ENCODE measurements at places on chromosomes 3 and 15. TPM values are rescaled to one million over a fixed set of nuclear protein-coding genes. Genes with fewer than 3 reads are reported as not detected.

DNA sequence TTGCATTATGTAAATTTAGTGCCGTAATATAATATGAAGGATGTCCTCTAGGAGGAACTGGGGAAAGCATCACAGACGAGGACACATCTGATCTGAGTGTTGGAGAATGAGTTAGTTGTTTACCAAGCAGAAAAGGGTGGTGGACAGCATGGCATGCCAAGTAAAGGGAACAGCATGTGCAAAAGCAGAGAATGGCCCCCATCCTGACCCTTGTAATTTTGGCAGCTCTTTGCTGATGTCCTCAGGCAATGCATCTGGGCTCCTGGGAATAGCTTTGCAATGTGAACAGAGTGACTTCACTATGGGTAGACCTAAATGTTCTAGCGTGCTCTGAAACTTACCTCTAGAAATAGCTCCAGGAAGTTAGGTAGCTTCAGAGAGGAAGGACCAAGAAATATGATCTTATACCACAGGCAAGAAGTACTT is 263.3 kb downstream of the LPP start:
- DNase-seq = no peak

Gene RAB6B
- 0.25 TPM for polyA plus RNA-seq

GRCh38 chr3:28847736-28848135 is 433.1 kb upstream of the RBMS3 start:
- DNase-seq = no peak

Gene TIGIT
- 1.7 TPM for polyA plus RNA-seq

Gene FILIP1L
- polyA plus RNA-seq = 0.29 TPM

DNA sequence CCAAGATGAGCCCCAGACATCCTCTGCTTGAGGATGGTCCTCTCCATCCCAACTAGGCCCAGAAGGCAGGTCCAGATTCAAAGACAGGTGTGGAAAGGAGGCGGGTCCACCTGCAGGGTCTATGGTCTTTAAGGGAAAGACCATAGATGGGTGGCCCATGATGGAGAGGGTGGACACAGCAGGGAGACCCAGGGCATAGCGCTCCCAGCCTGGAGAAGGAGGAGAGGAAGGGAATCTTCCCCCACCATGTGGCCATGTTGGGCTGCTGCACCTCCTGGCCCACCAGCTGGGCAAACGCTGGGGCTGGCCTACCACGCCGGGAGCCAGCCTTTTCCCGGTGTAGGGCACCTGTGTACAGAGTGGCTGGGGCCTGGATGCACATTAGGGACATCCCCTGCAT is 265.2 kb upstream of the TLE3 start:
- DNase-seq = no peak

- no peak for DNase-seq
These were observed 457.3 kb upstream of the KCNMB2 start for GRCh38 chr3:178078953-178079352.

DNA sequence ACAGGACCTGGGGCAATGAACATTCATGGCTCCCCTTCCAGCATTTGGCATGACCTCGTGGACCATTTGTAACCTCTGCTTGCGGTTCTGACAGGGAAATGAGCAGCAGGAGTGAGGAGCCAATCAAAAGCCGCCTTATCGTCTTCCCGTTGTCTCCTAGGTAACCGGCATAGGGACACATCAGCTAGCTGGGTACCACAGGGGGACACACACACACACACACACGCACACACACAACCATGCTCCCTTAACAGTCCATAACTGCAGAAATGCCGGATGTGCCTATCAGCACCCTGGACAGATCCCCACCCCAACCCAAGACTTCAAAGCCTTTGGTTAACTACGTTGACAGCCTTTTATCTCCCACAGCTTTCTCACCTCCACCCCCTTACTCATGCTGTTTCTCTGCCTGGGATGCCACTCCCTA is 53.4 kb upstream of the CCDC174 start:
- peak; percentile 27 for DNase-seq

DNA sequence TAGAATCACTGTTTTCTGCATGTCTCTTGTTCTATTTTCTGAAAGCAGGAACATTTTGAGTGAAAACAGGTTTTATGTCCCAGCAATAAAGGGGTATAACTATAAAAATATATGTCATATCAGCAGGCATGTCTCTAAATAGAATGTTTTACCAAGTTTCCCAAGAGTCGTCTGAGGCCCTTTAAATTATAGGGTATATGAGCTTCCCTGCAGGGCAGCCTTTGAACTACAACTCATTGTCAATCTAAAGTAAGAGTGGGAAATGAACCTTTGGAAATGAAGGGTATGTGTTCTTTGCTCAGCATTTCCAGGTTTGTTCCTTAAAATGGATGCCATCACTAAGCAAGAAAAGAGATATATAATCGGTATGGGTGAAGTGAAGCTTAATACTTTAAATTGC is 138.6 kb downstream of the LSAMP start:
- DNase-seq = no peak

Gene ACSBG1
- polyA plus RNA-seq = 0.05 TPM

DNA sequence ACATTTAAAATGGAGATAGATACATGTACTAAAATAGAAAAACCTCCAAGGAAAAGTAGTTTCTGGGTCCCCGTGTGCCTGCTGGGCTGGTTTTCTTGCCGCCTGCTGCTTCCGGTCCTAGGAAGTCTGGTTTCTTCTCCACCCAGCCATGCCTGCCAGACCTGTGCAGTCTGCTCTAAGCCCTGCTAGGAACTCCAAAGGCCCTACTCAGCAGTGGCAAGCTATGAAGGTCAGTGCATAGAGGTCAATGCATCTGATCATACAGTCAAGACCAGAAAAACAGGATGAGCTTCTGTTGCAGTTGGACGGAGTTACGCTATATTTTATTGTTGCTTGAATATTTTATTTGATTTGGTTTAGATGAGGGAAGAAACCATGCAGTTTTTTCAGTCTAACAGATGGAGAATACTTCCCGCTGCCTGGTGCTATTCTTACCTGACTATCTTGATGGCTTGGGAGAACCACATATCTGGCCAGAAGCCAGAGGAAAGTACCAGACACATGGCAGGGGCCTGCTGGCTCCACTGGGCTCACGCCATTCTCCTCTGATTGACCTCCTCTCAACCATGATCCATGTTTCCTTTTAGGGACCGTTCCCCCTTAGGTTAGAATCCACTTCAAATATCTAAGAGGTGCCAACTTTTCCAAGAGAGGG is 226.8 kb upstream of the ST8SIA2 start:
- no peak for DNase-seq

DNA sequence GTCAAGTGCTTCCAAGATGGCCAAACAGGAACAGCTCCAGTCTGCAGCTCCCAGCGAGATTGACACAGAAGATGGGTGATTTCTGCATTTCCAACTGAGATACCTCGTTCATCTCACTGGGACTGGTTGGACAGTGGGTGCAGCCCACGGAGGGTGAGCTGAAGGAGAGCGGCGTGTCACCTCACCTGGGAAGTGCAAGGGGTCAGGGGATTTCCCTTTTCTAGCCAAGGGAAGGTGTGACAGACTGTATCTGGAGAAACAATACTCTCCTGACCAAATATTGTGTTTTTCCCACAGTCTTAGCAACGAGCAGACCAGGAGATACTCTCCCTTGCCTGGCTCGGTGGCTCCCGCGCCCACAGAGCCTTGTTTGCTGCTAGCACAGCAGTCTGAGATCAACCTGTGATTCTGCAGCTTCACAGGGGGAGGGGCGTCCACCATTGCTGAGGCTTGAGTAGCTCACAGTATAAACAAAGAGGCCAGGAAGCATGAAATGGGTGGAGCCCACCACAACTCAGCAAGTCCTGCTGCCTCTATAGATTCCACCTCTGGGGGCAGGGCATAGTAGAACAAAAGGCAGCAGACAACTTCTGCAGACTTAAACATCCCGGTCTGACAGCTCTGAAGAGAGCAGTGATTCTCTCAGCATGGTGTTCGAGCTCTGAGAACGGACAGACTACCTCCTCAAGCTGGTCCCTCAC is 293.5 kb upstream of the SUCLG2 start:
- peak; percentile 87 for DNase-seq

GRCh38 chr3:128548426-128549282 is 55.7 kb upstream of the GATA2 start:
- no peak for DNase-seq

- DNase-seq = no peak
These were observed 224.3 kb downstream of the CDIN1 start for GRCh38 chr15:36803773-36804172.

DNA sequence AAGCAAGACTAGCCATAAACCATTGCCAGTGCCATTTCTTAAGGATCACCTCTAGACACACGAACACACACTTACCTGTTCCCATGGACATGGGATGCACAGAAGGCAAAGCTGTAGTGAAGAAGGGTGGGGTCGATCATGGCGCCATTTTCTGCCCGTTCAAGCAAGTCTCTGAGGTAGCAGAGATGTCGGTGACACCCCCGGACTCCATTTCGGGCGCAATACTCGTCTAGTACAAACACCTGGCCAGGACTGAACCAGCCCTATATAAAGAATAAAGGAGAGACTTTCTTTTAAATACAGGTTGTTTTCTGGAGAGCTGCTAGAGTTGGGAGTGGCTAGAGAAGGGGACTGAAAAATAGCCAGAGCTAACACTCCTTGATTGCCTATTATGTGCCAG is 159.4 kb upstream of the FEZF2 start:
- DNase-seq = no peak

Gene FANCD2OS
- not detected for polyA plus RNA-seq

DNA sequence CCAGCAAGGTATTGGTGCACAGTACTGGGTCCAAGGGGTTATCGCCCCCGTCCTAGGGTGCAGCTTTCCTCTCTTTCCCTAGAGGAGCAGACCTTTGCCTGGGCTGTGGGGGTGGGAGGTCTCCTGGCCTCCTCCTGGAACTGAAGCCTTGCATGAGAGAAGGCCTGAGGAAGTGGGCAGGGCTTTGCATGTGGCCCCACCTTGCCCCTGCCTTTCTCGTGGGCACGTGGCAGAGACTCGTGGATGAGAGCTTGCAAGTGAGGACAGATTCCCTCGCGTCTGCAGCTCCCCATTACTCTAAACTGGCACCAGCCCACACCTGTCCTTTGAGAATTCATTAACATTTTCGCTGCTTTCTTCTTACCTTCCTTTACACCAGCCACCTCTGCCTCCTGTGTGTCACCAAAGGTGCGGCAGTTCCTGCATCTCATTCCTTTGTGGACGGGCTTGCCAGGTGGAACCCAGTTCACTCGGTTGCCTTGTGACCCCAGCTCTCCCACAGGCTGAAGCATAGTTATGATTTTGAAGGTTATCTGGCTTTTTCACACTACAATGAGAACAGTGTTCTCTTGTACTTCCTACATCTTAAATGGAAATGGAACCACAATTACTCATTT is 40.9 kb upstream of the NR2C2 start:
- DNase-seq = no peak

DNA sequence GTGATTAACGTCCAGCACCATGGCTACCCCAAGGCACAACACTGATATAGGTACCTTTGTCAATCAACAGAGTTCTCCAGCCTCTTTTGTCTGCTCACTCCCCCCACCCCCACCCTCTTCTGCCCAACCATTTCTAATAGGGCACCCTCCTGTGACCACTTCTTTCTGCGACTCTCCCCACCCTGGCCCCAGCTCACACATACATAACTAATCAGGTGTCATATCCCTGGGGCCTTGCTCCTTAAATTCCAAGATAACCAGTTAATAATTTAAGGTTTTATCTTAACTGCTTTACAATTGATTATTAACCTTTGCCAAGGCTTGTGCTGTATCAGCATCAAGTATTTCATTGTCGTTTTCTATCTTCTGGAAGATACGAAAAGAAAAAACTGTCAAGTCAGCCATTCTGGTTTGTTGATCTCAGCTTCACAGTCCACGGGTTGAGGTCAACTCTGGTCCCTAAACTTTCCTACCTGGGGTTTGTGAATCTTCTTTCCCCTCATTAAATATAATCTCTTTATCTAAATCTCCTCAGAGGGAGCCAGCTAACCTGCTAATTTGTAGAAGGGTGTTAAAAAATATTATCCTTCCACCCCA is 27.3 kb upstream of the SLC28A2 start:
- no peak for DNase-seq

Gene PLA2G4D
- polyA plus RNA-seq = not detected

GRCh38 chr3:109392293-109392692 is 54.9 kb upstream of the DPPA4 start:
- no peak for DNase-seq

Gene HIGD1A
- polyA plus RNA-seq = 70.8 TPM

DNA sequence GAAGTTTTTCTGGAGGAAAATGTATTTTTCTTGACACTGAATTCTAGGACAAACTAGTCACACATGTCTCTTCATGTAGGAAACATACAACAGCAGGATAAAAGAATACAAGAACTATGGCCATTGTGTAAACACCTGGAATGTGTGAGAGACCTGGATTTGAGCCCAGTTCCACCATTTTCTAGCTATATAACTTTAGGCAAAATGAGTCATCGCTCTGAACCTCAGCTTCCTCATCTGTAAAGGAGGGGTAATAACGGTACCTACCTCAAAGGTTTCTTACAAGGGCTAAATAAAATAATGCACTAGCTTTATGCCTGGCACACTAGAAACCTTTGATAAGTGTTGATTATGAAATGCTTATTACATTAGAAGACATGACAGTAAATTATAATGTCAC is 57.8 kb downstream of the RIOX2 start:
- no peak for DNase-seq

GRCh38 chr3:94379264-94379663 is 316.4 kb downstream of the NSUN3 start:
- no peak for DNase-seq

Gene STRIT1
- not detected for polyA plus RNA-seq

GRCh38 chr3:172938788-172939187 is 188.3 kb downstream of the ECT2 start:
- no peak for DNase-seq

- no peak for DNase-seq
These were observed 11.2 kb downstream of the CEP19 start for GRCh38 chr3:196700801-196701200.

- no peak for DNase-seq
These were observed 1.2 kb downstream of the CTXND1 start for GRCh38 chr15:80250614-80251427.

GRCh38 chr3:48897460-48898376 is 964 bp downstream of the SLC25A20 start:
- peak; percentile 1 for DNase-seq

GRCh38 chr3:109545746-109546145 is 208.4 kb upstream of the DPPA4 start:
- DNase-seq = no peak

DNA sequence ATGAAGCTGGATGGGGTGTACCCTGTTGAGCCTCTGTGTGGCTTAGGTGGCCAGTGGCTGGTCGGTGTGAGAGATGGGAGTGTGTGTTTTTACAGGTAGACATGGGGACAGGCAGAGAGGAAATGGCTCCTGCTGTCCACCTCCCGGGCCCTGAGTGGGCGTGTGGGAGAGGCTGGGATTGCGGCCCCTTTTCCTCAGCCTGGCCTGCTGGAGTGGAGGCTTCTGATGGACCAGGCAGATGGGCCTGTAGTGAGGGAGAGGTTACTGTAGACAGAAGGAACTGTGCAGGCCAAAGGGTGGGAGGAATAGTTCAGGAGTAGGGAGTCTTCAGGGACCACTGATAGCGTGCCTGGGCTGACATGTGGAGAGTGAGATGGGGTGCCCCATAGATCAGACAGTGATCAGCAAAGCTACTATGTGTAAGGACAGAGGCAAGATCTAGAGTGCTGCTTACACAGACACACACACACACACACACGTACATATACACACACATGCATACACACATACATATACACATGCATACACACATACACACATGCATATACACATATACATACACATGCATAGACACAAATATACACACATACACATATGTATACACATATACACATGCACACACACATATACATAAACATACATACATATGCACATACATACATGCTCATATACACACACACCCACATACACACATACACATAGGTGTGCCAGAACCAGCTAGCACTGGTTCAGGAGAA is 26.4 kb downstream of the ACAA1 start:
- DNase-seq = no peak

Gene DAPK2
- 0.41 TPM for polyA plus RNA-seq

Gene TRPM1
- polyA plus RNA-seq = not detected

Gene DLEC1
- 0.37 TPM for polyA plus RNA-seq

Gene IVD
- 49.5 TPM for polyA plus RNA-seq

Gene MPI
- 80.5 TPM for polyA plus RNA-seq
